NCI-H2171 (cell line): ENCODE measurements at places on chromosomes 13 and 19.
A peak's percentile ranks its signal among the peaks of the same experiment; 100 is the strongest.

GRCh38 chr19:6925801-6926751, 38.7 kb downstream of the ADGRE1 start:
- DNase-seq, result no peak

DNA sequence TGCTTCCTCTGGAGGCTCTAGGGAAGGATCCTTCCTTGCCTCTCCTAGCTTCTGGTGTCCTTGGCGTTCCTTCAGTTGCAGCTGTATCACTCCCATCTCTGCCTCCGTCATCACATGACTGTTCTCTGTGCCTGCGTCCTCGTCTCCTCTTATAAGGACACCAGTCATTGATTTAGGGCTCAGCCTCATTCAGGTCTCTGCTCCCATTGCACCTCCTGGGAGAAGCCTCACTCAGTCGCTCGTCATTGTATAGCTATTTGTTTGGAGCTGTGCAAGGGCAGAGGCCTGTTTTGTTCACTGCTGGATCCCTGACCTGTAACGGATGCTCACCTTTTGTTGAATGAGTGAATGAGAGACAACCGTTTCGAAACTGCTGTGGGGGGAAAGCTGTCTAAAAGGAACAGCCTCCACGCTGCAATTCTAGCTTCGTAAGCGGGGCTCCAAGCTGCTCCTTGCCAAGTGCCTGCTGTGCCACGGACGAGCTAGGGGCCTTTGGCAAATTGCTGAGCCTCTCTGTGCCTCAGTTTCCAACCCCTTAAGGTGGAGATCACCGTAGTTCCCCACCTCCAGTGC, 17.2 kb downstream of the BRSK1 start:
- DNase-seq, result no peak

GRCh38 chr19:11171144-11171543, 15.6 kb upstream of the SPC24 start:
- no peak for DNase-seq

DNA sequence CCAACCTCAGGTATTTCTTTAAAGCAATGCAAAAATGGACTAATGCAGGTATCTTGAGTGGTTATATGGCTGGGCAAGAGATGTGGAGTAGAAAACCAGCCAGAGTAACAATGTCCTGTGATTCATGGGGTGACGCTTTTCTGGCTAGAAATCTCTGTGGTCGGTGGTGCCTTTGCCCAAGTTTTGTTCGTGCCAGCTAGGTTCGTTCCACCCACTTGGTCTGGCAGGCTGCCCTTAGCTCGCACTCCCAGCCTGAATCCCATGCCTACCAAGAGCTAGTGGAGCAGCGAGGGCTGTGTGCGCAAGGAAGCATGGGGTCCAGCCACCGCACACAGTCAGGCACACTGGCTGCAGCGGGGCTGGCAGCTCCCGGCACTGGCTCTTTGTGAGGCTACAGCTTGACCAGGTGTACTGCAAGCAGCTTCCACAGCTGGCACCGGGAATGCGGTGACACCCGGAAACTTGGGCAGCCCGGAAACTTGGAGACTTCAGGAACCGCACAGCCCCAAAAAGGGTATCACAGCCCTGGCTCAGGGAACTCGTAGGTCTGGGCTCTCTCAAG, 349.6 kb upstream of the PCDH20 start:
- no peak for DNase-seq

- DNase-seq, result no peak
Measured at GRCh38 chr19:5282901-5283300, 57.7 kb downstream of the PTPRS start.

- no peak for DNase-seq
Measured at GRCh38 chr19:18160493-18160970, 7.6 kb downstream of the PIK3R2 start.

DNA sequence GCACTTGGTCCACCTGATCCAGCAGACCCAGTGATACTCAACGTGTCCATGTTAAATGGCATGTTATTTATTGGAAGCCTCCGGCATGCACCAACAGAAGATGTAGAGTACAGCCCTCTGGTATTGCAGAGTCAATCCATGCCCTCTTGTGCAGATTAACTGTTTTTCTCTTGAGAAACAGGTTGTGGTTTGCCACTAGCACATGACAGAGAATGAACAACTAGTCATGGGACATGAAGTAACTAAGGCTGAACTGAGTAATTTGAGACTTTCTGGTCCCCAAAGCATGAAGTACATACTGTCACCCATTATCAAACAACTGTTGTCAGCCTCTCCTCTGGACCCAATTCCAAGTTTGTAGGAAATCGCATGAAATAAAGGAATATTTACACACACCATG, 3.2 kb downstream of the ZNF562 start:
- no peak for DNase-seq

GRCh38 chr13:93635616-93636032, 409.0 kb downstream of the GPC6 start:
- DNase-seq, result no peak

- no peak for DNase-seq
Measured at GRCh38 chr13:48266701-48267639, 34.0 kb downstream of the ITM2B start.

DNA sequence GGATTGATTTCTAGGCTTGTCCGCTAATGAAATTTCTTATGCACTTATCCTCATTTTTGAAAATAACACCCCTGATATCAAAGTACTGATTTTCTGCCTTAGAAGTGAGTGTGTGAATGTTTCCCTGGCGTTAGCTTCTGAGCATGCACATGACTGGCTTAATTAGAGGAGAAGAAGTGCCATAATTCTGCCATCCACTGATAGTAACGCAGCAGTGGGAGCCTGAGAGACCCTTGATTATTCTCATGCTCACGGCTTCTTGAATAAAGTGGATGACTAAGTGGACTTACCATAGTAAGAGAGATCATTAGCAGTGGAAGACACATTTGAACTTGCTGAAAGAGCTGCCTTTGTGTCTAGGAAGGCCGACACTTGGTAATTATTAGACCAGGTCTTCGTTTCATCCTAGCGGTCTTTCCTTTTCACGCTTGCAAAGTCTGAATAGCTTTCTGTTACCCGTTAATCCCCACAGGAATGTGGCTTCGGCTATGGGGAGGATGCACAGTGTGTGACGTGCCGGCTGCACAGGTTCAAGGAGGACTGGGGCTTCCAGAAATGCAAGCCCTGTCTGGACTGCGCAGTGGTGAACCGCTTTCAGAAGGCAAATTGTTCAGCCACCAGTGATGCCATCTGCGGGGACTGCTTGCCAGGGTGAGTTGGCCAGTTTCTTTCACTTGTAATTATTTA, 45.3 kb downstream of the TNFRSF19 start:
- no peak for DNase-seq

GRCh38 chr13:46868091-46868490, 28.8 kb downstream of the HTR2A start:
- DNase-seq, result no peak

DNA sequence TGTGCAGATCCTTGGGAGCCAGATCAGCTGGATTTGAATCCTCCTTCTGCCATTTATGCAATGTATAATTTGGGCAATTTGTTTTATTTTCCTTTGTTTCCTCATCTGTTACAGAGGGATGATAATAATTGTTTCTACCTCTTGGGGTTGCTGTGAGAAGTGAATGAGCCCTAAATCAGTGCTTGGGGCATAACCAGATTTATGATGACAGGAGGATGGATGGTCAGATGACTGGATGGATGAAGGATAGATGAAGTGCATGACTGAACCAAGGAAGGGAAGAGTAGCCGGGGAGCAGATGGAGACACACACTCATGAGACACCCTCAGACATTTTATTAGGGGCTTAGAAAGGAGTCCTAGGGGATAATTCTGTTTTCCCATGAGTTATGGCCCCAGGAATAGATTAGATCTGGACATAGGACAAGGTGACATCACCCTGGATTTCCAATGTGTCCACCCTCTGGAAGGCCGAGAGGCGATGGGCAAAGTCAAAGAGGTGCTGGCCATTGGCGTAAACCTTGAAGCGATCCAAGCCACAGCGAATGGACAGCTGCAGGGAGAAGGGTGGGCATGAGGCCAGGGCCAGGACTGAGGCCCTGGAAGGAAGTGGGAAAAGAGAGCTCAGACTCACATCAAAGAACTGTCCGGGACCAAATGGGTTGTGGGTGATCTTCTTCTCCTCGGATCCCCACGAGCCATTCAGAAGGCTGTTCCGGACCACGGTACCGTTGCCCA, 11.2 kb downstream of the LGALS4 start:
- DNase-seq, result no peak

DNA sequence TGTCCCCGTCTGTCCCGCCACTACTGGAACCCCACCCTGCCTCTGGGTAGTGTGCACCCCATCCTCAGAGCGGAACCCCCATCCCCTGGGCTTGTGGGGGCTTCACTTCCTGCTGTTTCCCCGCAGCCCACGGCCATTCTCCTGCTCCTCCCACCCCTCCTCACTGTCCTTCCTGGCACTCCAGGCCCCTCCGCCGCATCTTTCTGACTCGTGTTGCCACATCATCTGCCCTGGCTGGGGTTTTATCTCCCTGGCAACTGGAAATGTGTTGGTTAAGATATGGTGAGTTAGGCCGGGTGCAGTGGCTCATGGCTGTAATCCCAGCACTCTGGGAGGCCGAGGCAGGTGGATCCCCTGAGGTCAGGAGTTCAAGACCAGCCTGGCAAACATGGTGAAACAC, 37.3 kb downstream of the KDM4B start:
- no peak for DNase-seq

GRCh38 chr19:54312436-54313377, at the start of gene LILRA5:
Gene LILRA5, minus strand, starts transcription at chr19:54313166. Its CDS starts 147 bp downstream, at chr19:54313019.
- DNase-seq, result no peak

DNA sequence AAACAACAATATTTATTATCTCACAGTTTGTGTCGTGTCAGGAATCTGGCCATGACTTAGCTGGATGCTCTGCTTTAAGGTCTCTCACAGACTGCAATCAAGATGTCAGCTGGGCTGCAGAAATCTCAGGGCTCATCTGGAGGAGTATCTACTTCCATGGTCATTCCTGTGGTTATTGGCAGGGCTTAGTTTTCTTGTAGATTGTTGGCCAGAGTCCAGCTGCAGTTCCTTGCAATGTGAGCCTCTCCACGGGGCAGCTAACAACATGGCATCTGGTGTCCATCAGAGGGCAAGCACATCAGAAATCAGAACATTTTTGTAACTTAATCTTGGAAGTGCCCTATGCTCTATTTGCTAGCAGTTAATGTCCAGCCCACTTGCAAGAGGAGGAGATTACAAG, 45.7 kb upstream of the TDRD3 start:
- DNase-seq, result no peak

GRCh38 chr13:51422484-51422883, 30.4 kb downstream of the INTS6 start:
- no peak for DNase-seq

DNA sequence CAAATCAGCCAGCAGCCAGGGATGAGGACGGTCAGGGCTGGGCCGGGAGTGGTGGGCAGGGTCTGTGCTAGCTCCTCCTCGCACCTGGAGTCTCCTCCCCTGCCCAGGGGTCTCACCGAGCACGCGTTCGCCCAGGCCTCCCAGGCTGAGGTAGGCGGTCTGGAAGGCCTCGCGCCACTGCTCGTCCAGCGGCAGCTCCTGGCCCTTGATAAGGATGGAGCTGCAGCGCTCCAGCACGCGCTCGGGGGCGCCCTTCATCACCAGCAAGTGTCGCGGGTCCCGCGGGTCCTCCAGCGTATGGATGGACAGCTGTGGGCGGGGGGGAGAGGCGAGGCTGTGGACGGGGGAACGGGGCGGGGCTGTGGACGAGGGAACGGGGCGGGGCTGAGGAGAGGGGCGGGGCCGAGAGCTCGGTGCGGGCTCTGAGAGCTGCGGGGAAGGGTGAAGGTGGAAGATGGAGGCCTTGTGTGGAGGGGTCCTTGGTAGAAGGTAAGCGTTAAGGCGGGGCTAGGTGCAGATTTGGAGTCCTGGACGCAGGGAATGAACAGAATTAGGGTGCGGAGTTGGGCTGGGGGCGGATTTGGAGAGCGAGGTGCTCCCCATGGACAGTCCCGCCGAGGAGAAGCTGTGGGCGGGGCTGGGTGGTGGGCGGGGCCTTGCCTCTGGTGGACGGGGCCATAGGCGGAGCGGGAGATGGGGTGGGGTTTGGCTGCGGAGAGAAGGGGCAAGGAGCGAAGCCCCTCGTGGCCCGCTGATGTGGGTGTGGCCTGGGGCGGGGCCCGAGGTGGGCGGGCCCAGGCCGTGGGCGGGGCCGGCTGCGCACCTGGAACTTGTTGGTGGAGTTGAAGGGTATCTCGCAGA, 5.7 kb downstream of the ATP4A start:
- DNase-seq, result peak; percentile 71

GRCh38 chr13:100338275-100338674, 249.4 kb downstream of the PCCA start:
- DNase-seq, result no peak

- DNase-seq, result no peak
Measured at GRCh38 chr19:56838909-56839651, 1.4 kb downstream of the PEG3 start.

DNA sequence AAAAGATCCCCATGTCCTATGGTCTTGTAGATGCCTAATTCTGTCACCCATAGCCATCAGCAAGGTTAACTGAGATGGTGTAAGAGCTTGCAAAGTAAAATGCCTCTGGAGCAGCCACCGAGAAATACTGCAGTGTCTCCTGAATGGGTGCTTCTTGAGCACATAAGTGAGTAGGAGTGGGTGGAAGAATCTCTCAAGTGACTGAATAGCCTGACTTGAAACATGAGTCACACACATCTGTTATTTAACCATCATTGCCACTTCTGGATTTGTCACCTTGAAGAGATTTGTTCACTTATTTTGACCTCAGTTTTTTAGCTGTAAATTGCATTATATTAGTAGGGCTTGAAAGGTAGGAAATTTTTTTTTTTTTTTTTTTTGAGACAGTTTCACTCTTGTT, 2.3 kb downstream of the ZNF714 start:
- no peak for DNase-seq

DNA sequence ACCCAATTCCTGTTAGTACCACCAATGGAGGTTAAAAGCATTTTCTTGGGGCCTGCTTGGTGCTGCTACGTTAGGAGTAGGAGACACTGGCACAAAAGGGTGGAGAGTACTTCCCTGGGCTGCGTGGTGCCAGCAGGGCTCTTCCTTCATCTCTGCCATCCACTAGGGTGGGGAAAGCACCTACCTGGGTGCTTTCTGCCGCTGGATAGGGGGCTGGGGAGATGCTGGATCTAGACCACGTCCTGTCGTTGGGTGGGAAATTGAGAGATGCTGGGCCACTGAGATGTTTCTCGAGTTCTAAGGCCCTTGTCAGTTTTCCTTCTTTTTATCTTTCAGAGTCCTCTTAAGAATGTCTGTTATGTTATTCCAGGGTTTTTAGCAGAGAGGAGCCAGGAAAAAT, 6.7 kb upstream of the FCGBP start:
- no peak for DNase-seq

- DNase-seq, result no peak
Measured at GRCh38 chr13:90270226-90270625, 1077.3 kb upstream of the MIR17HG start.

GRCh38 chr19:16143399-16144215, at the start of gene HSH2D:
Gene HSH2D, plus strand, starts transcription at chr19:16143685. Its CDS starts 5,066 bp downstream, at chr19:16148751.
- peak; percentile 30 for DNase-seq

GRCh38 chr13:109747524-109747923, 38.9 kb downstream of the IRS2 start:
- no peak for DNase-seq

DNA sequence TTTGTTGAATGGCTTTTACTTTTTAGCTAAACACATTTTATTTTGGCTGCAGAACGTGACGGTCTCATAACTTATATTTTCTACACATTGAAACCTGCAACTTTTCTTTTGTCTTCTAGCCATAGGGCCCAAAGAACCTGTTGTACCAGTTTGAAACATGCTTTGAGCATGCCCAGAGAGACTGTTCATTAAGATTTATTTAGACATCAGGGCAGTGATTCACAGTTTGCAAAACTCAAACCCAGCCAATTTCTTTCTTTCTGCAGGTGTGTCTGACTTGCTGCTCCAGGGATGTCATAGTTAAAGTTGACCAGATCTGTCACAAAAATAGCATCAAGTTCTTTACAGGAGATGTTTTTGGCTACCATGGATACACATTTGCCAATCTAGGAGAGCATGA, 22.0 kb downstream of the SAE1 start:
- no peak for DNase-seq

GRCh38 chr19:5676772-5677105, 3.6 kb downstream of the MICOS13 start:
- no peak for DNase-seq
